Hematopoietic multipotent progenitor cell (in vitro differentiated cells): ENCODE measurements at places on chromosomes 4 and X. TPM values are rescaled to one million over a fixed set of nuclear protein-coding genes. Genes with fewer than 3 reads are reported as not detected.
A peak's percentile ranks its signal among the peaks of the same experiment; 100 is the strongest.

GRCh38 chr4:80694171-80694570, 336.3 kb upstream of the BMP3 start:
- DNase-seq, result no peak

- DNase-seq, result no peak
Measured at GRCh38 chr4:148779771-148780170, 337.6 kb upstream of the NR3C2 start.

DNA sequence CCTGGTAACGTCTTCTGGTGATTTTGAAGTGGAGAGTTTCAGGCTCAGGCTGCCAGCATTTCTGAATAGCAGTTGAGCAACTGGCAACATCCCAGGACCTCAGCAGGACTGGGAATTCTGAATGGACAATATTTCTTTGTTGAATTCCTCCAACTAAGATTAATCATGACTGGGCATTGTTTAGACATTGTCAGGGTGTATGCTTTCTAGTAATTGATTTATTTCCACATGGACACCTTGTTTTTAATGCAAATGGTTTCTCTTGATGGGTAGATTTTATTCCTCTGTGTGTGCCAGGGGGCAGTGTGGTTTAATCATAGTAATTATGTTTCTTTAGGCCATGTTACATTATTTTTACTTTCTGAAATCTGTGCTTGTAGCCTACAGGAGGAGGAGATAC, 1004.7 kb upstream of the LCORL start:
- DNase-seq, result no peak

DNA sequence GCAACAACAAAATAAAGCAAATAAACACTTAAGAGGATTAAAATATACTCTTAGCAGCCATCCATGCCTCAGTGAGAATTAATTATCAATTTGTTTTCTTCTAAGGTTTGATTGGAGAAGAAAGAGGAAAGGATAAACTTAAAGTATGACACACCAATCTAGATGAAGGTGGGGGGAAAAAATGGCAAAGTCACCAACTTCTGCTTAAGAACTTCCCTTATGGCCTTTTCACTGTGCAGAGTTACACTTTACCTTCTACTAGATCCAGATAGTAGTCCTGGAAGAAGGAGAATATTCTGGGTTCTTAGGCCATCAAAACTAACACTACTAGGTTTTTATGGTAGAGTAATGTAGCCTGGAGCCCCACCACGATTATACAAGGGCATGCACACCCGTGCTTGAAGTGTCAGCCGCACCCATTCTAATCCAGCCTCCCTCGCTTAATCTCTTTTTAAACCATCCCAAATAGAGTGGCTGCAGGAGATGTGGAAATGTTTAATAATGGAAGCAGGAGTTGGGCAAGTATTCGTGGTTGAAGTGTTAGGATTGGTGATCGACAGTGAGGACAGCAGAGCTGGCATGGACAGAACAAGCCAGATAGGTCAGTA, 14.1 kb downstream of the ENPEP start:
- no peak for DNase-seq

DNA sequence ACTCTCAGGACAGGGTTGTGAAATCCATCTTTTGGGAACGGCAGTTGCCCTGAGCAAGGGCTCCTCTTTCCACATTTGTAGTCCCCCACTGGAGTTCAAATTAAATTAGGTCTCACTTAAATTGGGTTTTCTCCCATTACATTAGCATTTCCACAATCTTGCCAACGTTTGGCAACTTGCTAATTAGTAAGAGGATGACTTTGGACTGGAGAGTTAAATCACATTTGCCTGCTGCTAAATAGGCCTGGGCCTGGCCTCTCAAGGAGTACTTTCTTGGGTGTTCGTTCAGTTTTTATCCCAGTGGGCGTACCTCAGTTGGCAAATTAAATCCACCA, 33.8 kb downstream of the TNIP3 start:
- DNase-seq, result no peak

DNA sequence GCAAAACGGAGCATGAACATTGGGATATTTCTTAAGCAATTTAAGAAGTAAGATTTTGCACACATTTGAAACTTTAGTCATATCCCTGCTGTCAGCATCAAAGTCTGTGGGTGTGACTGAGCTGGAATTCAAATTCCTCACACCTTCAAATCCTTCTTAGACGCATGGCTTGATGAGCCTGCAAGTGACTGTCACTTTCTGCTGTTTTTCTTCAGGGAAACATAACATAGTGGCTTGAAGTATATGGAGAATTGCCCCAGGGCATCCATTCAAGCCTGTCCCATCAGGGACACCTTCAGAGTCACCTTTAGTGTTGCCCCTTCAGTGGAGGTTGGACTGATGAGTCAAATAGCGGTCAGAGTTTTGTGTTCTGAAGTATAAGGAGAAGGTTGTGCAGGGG, 17.4 kb downstream of the FHDC1 start:
- DNase-seq, result no peak

DNA sequence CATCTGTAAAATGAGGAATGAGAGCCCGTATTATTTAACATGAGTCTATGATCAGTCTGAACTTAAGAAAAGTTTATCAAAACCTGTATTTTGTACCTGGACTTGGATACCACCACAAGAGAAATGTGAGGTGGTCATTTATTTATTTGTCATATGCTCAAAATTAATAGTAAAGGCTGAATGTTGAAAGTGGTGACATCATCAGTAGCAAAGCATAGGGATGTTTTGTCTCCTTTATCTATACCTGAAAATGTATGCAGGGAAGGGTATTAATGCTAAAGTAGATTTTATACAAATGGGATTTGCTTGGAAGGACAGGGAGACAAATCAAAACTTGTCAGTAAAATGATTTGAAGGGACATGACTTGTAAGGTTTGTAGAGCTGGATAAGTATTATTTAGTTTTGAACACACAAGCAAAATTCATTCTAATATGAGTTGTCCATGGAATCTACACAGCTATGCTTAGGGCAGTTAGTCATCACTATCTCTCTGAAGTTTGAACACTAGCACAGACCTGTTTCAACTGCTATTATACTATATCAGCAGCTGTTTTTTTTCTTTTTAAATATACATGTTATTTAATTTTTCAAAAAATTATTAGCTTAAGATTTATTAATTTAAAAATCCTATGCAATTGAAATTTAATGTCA, 52.4 kb upstream of the GUCY1A1 start:
- no peak for DNase-seq

- DNase-seq, result peak; percentile 77
Measured at GRCh38 chr4:81215931-81216330, 909 bp upstream of the PRKG2 start.

GRCh38 chrX:23134136-23134535, 134.4 kb downstream of the DDX53 start:
- no peak for DNase-seq

- DNase-seq, result no peak
Measured at GRCh38 chr4:80228460-80228859, 31.2 kb downstream of the PRDM8 start.

DNA sequence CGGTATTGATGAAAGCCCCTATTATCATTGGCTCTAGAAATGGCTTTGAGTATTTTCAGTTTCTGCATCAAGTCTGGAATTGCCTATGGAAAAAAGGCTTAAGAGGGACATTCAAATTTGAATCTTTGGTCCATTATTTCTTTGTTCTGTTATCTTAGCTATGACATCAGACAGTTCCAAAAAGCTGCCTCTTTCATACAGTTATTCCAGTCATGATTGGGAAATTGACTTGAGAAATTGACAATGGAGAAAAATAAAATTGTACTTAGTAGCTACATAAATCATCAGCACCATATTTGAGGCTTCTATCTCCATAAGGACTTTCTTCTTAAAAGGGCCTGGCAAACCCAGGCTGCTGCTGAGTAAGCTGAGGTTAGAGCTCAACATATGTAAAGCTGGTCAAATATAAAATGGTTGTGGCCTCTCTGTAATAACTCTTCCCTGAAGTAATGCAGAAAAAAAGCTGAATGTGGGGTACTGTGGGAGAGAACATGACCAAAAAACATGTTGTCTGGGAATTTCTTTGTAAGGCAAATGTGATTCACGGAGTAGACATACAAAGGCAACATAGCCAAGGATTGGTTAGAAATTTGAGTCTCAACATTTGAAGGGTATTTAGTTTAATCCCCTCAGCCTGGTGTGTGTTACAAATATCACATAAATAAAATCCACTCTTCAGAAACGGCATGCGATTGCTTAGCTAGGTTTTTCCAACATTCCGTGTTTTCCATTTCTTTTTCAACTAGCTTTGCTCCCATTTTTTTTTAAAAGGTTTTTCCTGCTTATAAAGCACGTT, 100.9 kb downstream of the LNX1 start:
- DNase-seq, result no peak

- no peak for DNase-seq
Measured at GRCh38 chr4:113785781-113786180, 24.2 kb upstream of the CAMK2D start.

- peak; percentile 62 for DNase-seq
Measured at GRCh38 chr4:73998040-73999011, at the start of gene CXCL5. Gene CXCL5 (minus strand): TSS chr4:73998677. CDS start chr4:73998581, 96 bp downstream.

DNA sequence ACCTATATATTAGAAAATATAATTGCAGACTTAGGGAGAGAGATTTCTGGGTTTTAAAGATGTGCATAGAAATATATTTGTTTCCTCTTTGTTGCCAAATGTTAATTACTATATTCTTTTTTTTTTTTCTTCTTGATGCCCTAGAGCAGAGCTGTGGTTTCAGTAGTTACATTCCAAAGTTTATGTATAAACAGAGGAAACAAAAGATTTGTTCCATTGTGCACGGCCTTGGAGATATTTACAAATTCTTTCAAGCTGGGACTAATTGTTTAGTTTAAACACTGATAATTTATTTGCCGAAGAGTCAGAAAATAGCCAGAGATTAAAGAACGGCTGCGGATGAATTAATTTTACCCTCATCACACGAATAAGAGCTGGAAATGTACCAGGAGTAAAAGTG, 85.1 kb downstream of the USP46 start:
- DNase-seq, result no peak

- DNase-seq, result no peak
Measured at GRCh38 chr4:126890994-126891393, 741.8 kb upstream of the INTU start.

DNA sequence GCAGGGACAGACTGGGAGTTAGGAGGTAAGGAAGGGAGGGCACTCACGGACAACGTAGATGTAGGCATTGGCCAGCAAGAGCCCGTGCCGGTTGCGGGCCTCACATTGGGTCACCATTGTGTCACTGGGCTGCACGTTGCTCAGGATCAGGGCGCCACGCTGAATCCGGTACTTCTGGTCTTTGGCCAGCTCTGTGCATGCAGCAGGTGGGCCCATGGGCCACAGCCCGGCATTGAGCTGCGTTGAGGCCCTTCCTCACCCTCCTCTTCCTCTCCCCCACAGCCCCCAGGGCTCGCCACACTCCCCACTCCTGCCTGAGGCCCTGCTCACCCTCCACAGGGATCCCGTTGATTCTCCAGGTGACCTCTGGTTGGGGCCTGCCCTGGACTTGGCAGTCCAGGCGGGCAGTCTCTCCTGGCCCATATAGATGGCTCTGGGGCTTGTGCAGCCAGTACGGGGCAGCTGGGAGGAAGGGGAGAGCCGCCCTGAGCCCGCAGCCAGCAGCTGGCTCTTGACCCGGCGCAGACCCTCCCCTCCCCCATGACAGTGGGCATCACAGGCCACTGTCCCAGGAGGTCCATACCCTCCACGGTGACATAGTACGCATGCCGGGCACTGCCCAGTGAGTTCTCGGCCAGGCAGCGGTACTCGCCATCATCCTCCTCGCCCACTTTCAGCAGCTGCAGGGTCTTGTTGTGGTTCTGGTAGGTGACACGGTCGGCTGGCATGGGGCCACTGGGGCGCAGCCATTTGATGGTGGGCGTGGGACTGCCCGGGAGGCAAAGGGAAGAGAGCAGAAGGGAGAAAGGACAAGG, 16.3 kb downstream of the L1CAM start:
- no peak for DNase-seq

DNA sequence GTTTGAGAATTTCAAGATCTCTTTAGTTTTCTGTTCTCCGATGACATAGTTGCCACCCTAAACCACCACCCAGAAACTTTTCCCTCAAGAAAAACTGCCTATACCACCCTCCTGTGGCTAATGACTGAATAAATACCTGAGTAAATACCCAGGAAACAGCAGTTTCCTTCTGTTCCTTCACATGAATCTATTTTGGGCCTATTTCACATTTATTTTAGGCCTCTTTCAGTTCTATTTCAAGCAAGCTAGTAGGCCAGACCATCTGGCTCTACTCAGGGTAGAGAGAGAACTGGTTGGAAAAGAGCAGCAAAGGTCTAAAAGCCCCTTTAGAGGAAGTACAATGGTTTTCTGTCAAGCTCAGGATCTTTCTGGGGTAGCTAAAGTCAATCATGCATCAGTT, 23.4 kb downstream of the ARHGEF9 start:
- DNase-seq, result no peak

- DNase-seq, result peak; percentile 7
Measured at GRCh38 chr4:184503869-184504300, 29.5 kb upstream of the IRF2 start.

DNA sequence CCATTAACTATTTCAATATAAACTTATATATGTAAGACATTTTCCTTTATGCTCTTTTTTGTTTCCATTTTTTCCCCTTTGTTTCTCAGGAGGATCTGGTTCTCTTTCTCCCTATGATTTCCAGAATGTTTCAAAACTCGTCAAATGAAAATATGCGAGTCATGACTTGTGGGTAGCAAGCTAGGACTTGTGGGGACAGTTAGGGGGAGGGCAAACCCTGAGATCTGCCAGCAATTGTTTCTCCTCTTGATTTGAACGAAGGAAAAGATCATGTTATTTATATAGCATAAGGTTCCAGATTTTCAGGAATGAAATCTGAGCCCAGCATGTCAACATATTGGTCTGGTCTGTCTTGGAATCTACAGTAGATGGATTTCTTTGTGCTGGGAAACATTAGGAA, 28.9 kb upstream of the GPC4 start:
- DNase-seq, result no peak

- DNase-seq, result no peak
Measured at GRCh38 chr4:126136922-126137781, 822.4 kb downstream of the FAT4 start.

- DNase-seq, result peak; percentile 18
Measured at GRCh38 chr4:185965426-185966384, 103.3 kb upstream of the TLR3 start.

- no peak for DNase-seq
Measured at GRCh38 chr4:7827566-7827965, 112.1 kb downstream of the AFAP1 start.

DNA sequence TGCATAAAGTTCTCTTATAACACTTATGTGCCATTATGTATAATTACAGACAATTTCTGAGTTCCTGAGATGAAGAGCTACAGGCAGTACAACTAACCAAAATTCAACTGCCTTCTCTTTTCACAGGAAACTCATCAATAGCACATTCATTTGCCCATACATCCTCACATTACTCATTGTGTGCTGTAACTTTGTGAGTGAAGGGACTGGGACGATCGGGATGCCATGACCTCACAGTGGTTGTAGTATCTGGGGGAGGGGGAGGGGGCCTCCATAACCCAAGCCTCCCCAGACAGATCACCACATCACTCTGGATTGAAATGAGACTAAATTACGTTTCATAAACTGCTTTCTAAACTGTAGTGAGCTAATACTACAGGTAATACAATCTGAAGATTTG, 60.7 kb downstream of the ABCG2 start:
- DNase-seq, result no peak

Gene PCDH7
- total RNA-seq, result under 0.01 TPM

Gene TMPRSS11A
- total RNA-seq, result not detected

Gene ODAPH
- total RNA-seq, result not detected

Gene SLC16A2
- 3.5 TPM for total RNA-seq

Gene PPP1R2C
- not detected for total RNA-seq

Gene GRPR
- 0.27 TPM for total RNA-seq

Gene GPAT3
- total RNA-seq, result 19.4 TPM

Gene PDLIM3
- under 0.01 TPM for total RNA-seq

Gene WDR13
- 235 TPM for total RNA-seq
